SK-N-SH (cell line): ENCODE measurements at places on chromosomes 5 and 9. TPM values are rescaled to one million over a fixed set of nuclear protein-coding genes. Genes with fewer than 3 reads are reported as not detected.

MACIR gene
- 24.7 and 36.3 TPM in 2 replicates for polyA plus RNA-seq

ZCCHC9 gene
- 13.2 and 14.8 TPM in 2 replicates for polyA plus RNA-seq

NNT gene
- polyA plus RNA-seq = 21.9 and 29.0 TPM in 2 replicates

DRD1 gene
- 0.02 TPM in 1 of 2 replicates, not detected in the other for polyA plus RNA-seq
